ENCODE measurements at places on chromosomes 11 and 22.

GRCh38 chr22:21726650-21727049 lies 8.9 kb downstream of the YPEL1 start:
- DNase-seq = no peak

GRCh38 chr11:127919206-127920000 lies 668.0 kb downstream of the ETS1 start:
- DNase-seq = no peak

DNA sequence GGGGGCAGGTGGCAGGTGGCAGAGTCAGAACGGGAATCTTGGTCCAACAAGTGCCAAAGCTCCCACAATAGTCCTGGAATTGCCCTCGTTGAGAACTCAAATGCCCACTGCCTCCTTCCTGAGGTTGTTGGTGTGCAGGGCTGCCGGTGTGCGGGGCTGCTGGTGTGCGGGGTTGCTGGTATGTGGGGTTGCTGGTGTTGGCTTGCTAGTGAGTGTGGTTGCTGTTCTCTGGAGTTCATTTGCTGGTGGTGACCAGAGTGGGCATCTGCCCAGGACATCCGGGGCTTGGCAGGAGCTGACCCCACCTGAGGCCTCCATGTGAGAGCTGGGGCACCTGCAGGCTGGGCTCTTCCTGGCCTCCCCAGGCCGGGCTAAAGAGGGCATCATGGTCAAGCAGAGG lies 14.0 kb upstream of the MPPED1 start:
- DNase-seq = no peak

GRCh38 chr11:117431436-117431835 lies 103.8 kb downstream of the CEP164 start:
- no peak for DNase-seq

DNA sequence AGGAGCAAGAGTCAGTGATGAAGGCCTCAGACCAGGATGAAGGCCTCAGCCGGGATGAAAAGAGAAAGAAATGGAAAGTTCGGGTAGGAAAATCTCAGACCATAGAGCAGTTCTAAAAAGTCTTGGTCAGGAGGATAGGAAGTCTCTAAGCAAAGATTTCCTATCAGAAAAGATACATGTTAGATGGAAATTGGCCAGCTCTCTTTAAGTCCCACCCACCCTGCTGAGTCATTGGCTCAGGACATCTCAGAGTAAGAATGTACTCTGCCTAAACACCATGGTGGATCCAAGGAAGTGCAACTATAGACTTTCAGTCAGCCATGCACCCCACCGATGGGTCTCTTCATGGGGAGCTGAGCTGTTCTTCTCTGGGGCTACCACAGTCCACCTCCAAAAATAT lies 4.4 kb downstream of the OR8B3 start:
- no peak for DNase-seq

- no peak for DNase-seq
Observed at GRCh38 chr11:84021291-84021690, 735.1 kb upstream of the CCDC90B start.

- DNase-seq = no peak
Observed at GRCh38 chr11:3339340-3339624, 39.7 kb downstream of the ZNF195 start.
